ENCODE measurements at places on chromosomes 6 and 20.

- no peak for DNase-seq
Observed at GRCh38 chr20:38165966-38166702, 1.1 kb upstream of the TGM2 start.

DNA sequence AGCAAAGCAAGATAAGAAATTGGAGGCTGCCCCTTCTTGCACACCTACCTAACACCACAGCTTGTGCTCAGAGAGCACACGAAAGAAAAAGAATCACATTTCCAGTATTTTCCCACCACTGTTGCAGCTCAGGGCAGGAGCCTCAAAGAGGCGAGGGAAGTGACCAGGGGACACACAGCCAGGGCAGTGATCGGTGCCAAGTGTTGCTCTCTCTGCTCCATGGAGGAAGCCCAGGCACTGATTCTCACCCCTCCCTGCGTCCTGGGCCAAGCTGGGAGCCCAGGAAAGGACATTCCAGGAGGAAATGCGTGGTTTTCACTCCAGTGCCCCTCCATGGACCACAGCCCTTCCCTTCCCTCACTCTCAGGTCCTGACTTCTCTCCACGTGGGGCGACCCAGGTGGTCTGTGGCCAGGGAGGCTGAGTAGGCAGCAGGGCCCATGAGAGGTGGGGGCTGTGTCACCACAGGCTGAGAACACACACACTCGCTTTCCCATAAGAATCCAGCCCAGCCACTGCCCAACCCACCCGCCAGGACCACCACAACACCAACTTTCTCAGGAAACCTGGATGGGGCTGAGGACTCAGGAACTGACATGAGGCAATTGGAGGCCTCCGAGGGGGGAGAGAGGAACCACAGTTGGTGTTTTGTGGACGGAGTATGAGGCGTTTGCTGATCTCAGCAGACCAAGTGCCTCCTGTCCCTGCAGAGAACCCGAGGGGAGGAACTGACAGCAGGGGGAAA lies 81.7 kb upstream of the MAFB start:
- no peak for DNase-seq

- DNase-seq, result no peak
Observed at GRCh38 chr6:105326216-105326615, 76.7 kb downstream of the PREP start.

GRCh38 chr6:37583261-37583660 lies 83.6 kb upstream of the CCDC167 start:
- no peak for DNase-seq

DNA sequence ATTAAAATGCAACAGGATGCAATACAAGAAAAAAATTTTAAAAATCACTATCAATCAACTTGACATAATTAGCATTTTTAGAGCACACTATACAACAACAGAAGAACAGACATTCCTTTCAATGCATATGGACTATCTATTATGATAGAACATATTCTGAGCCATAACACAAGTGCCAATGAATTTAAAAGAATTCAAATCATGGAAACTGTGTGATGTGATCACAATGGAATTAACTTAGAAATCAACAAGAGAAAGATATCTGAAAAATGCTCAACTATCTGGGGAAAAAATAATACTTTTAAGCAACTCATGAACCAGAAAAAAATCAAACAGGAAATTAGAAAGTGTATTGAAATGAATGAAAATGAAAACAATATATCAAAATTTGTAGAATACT lies 106.3 kb downstream of the ADTRP start:
- no peak for DNase-seq

- no peak for DNase-seq
Observed at GRCh38 chr6:149421132-149421531, 21.1 kb downstream of the SUMO4 start.

- no peak for DNase-seq
Observed at GRCh38 chr6:17584241-17584803, 15.8 kb upstream of the FAM8A1 start.

- no peak for DNase-seq
Observed at GRCh38 chr6:3306848-3307247, 48.1 kb downstream of the PSMG4 start.
